ENCODE measurements at places on chromosomes 5 and 9.
A peak's percentile ranks its signal among the peaks of the same experiment; 100 is the strongest.

- DNase-seq, result no peak
Measured at GRCh38 chr9:21135736-21136135, 5.9 kb downstream of the IFNW1 start.

DNA sequence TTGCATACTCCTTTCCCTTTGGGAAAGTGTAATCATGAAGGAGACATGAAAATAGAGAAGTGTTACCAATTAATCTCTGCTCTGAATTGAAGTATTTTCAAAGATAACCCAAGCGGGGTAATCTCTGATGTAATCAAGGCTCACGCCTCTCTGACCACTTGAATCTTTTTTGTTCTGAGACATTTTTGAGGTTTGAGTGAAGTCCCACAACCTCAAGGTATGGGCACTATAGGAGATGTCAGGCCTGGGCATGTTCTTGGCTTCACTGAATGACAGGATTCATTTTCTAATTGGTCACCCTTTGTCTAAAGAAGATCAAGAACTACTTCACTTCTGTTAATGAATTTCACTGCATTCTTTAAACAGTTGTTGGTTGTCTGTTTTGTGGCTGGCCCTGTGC, 23.7 kb downstream of the ENHO start:
- no peak for DNase-seq

GRCh38 chr5:139646912-139647505, 1.1 kb upstream of the CXXC5 start:
- DNase-seq, result no peak

GRCh38 chr5:9439531-9440292, 106.2 kb downstream of the SEMA5A start:
- DNase-seq, result no peak

DNA sequence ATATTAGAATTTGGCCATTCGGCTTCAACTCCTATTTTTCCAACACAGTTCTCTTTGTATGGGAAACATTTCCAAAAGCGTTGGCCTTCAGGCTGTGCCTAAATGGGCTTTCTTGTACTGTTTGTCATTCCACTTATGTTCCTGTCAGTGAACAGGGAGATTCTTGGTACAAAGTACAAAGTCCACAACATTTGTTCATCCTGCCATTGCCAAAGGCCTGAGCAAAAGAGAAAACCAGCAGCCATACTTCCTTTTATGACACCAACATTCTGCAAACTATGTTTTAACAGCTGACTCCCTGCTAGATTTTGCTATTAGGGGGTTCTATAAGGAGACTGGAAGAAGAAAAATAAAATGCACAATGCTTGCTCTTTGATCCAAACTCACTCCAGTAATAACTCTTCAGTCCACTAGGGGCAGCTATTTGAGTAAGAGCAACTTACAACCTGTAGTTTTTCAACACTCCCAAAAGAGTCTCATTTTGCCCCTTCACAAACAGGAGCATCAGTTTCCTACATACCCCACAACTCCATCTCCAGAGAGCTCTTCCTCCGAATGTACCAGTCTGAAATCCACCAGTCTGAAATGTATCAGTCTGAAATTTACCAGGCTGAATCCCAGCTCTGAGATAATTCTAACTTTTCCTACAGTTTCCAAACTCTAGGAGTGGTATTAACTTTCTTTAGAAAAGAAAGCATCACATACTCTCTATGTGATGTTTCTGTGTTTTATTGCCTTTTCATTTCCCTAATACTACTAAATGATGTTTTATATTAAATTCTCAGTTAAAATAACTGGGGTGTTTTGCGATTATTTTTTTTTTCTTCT, 693.8 kb downstream of the DNAH5 start:
- DNase-seq, result peak; percentile 1

DNA sequence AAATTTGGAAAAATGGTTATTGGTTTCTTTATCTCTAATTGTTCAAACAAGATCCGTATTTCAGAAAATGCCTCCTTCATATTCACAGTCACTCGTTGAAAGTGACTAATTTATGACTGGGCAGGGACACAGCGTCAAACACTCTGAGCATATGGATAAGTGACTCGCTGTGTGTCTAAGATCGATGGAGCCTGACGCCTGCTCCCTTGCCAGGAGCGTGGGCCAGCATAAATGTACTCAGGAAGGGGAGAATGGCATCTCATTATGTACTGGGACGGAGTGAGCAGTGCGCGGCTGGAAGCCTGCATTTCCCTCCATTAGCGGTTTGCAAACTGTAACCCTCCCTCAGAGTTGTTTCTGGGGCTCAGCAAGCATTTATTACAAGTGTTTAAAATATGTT, 79.8 kb upstream of the CAST start:
- no peak for DNase-seq

Data from AG10803 (cell line).